ENCODE measurements at places on chromosomes 2 and 18. TPM values are rescaled to one million over a fixed set of nuclear protein-coding genes. Genes with fewer than 3 reads are reported as not detected.

- DNase-seq = no peak
Observed at GRCh38 chr18:45557779-45558178, 57.5 kb upstream of the SLC14A2 start.

GRCh38 chr2:167733747-167734146 is 513.6 kb downstream of the STK39 start:
- no peak for DNase-seq

GRCh38 chr2:2674831-2675230 is 343.8 kb upstream of the MYT1L start:
- DNase-seq = no peak

The ATP6V1B1 gene
- total RNA-seq = 3.9 TPM

The RASGRP3 gene
- 3.0 TPM for total RNA-seq
